Cerebellum (tissue), 4 donors: ENCODE measurements at places on chromosomes 6 and 20. TPM values are rescaled to one million over a fixed set of nuclear protein-coding genes. Genes with fewer than 3 reads are reported as not detected.

Gene SLCO4A1
- 2.1 TPM for total RNA-seq

Gene MYL9
- total RNA-seq, result 0.36 TPM

Gene RCAN2
- total RNA-seq, result 30.3 TPM

Gene ECT2L
- total RNA-seq, result 0.45 TPM

DNA sequence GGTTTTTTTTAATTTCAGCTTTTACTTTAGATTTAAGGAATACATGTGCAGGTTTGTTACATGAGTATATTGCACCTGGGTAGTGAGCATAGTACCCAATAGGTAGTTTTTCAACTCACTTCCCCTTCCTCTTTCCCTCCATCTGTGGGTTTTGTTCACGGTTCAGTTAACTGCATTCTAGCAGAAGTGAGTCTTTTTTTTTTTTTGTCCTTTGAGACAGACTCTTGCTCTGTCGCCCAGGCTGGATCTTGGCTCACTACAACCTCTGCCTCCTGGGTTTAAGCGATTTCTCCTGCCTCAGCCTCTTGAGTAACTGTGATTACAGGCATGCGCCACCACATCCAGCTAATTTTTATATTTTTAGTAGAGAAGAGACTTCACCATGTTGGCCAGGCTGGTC, 8.7 kb downstream of the UBR2 start:
- DNase-seq, result no peak

DNA sequence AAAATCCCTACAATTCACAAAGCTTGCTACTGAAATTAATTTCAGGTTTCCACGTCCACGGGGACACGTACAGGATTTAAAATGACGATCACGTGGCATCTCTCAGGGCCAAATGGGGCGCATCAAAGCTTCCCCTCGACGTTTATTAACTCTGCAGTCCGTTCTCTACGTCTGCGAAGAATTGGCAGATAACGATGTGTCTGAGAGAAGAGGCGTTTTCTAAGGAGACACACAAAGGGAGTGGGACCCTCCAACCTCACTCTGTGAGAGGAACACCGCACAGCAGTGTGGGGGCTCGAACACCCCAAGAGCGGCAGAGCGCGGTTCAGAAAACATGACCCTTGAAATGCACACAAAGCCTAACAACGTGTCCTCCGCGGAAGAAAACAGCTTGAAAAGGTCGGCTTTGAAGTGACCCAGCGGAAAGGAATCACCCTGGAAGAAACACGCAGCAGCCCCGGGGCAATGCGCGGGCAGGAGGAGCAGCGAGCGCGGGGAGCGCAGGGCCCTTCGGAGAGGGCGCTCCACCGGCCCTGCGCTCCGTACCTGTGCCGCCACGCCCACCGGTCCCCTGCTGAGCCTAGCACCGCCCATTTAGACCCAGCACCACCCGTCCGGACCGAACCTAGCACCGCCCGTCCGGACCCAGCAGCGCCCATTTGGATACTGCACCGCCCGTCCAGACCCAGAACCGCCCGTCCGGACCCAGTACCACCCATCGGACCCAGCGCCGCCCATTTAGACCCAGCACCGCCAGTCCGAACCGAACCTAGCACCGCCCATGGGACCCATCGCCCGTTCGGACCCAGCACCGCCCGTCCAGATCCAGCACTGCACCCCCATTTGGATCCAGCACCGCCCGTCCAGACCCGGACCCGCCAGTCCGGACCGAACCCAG, 1.1 kb upstream of the AFDN start:
- peak; percentile 30 for DNase-seq

DNA sequence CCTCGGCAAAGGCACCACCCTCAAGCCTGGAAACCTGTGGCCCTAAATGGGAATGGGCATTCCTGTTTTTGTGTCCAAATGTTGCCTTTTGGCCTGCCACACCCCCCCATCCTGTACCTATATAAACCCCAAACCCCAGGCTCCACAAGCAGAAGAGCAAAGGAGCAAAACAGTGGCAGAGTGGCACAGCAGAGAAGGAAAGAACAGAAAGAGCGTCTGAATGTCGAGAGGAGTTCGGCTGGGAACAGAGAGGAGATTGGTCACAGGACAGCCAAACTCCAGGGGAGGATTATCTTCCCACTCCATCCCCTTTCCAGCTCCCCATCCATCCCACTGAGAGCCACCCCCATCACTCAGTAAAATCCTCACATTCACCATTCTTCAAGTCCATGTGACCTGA, 58.0 kb upstream of the PREP start:
- DNase-seq, result no peak

- DNase-seq, result no peak
These were observed 490.3 kb downstream of the COL12A1 start for GRCh38 chr6:74715355-74716085.

DNA sequence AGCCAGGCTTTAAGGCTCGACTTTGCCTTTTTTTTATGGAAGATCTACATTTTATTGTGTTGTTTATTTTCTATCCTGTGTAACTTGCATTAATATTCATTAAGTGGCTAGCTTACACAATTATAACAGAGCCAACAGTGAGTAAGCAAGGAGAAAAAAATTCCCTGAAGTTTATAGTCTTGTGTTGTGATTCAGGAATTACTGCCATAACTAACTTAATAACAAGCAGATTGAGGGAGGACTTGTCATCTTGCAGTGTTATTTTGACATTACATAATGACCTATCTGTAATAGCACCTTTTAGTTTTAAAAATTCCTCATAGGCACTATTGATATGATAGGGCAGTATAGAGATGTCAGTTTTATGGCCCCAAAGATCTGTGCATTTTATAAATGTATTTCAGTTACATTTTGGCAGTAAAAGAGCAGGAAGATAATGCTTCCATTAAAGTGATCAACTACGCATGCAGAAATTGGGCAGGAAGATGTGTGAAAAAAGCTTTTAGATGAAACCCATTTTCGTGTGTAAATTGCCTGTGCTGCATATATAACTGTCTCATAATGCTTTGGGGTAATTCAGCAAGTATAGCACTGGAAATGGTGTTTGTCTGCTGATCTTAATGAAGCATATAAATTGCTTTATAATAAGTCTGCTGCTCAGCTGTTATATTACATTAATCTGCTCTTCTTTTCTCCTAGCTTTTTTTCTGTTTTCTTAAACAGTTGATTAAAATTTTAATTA, 123.0 kb downstream of the SMAP1 start:
- no peak for DNase-seq
